ENCODE measurements at places on chromosomes 5 and 9.

GRCh38 chr9:16602494-16602893 lies 268.0 kb downstream of the BNC2 start:
- peak; percentile 4 for DNase-seq

DNA sequence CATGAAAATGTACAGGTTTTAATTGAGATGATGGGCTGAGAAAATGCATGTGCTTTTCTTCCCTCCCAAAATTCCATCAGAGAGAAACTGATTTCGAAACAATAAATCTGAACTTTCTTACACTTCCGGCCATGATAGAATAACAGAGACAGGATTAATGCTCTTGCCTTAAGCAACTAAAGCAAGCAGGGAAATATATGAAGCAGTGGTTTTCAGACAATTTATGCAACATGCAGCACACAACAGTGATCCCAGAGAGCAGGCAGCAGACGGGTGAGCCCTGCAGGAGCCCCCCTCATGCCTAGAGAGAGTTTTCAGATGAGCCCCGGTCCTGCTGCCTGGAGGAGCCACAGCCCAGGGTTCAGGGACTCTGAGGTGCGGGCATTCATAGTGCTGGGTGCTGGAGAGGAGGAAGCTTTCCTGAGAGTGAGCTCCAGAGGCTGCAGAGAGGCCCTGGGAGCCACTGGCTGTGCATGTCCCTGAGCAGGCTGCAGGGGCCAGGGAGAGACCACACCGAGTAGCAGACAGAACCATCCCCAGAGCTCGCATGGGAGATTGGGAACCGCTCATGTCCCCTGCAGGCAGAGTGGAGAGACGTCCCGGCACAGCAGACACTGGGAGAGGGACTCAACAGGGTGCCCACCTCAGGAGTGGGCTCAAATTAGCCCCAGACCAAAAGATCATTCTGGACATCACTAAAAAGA lies 143.5 kb downstream of the OLFM1 start:
- no peak for DNase-seq

GRCh38 chr5:59685793-59686192 lies 207.7 kb downstream of the PDE4D start:
- no peak for DNase-seq

DNA sequence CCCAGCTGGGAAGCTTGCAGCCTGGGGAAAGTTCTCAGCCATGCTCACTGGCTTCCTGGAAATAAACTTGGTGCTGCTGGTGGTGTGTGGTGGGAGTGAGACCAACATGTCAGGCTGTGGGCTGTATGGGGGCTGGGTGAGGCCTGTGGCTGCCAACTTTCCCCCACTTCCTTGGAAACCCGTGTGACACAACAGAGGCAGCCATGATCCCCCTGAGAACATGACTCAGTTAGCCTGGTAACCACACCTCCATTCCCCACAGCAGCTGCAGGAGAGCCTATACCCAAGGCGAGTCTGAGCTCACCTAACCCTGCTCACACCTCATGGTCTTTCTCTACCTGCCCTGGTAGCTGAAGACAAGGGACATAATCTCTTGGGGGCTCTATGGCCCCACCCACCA lies 72.7 kb upstream of the RGMB start:
- no peak for DNase-seq

DNA sequence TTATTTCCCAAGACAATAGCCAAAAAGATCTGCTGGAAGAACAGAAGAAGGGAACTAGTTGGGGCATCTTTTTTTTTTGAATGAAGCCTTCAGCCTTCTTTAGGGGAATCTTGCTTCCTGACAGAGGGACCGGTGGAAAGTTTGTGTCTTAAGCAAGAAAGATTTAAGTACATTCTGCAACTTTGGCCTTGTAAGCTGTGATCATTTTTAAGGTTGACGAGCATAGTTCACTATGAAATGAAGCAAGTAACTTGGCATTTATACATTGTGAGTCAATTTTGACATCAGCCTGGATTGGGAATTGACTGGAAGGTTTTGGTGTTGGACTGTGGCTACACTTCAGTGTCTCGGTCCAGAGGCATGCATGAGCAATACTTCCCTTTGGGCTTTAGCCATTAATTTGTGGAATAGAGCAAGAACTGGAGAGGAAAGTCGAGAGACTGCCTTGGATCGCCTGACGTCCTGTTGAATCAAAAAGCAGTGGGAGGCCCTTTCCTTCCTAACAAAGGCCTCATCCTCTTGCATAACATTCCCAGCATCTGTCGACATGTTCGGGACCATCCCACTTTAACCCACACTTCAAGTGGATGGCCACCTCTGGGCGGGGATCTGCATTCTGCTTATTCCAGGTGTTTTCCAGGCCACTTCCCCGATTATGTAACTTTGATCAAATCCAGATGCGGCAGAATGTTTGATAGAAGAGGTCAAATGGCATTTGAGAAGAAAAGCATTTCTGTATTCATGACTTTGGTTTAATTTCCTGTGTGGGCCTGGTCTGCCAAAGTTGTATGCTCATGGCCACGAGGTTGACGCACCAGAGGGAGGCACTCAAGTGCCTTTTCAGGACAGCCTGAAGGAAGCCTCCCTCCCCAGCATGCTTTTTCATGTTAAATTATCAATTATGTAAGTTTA lies 12.5 kb downstream of the ABL1 start:
- no peak for DNase-seq

DNA sequence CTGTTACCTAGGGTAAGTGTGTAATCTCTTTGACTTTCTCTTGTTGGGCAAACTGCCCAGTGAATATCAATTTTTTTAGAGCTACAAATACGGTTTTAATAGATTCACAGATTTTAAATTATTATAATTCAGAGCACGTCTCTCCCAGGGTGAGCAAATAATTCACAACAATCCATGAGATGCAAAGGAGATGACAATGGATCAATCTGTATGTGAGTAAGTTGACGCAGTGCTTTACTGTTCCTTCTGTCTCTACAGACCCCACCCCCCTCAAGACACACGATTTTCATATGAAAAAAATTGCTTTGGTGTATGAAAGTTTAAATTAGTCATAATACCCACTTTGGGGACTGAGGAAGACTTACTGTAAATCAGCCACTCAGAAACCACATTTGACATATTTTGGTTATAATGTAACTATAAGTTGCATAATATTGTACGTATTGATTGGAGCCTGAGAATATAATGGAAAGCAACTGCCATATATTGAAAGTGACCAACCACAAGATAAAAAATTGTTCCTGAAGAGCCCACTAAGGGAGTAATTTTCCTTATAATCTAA lies 201.7 kb downstream of the BNC2 start:
- DNase-seq, result no peak

- DNase-seq, result no peak
Measured at GRCh38 chr5:80208381-80208780, 47.5 kb downstream of the SERINC5 start.

- no peak for DNase-seq
Measured at GRCh38 chr5:170863646-170864045, 1.8 kb downstream of the RANBP17 start.

GRCh38 chr5:66565878-66566277 lies 30.3 kb upstream of the MAST4 start:
- DNase-seq, result no peak

All from common myeloid progenitor, CD34-positive (primary cell).